CD4-positive, alpha-beta T cell treated with Interleukin-6 at 100 ng/mL for 8 hours (primary cell): ENCODE measurements at places on chromosomes 5 and 9.

DNA sequence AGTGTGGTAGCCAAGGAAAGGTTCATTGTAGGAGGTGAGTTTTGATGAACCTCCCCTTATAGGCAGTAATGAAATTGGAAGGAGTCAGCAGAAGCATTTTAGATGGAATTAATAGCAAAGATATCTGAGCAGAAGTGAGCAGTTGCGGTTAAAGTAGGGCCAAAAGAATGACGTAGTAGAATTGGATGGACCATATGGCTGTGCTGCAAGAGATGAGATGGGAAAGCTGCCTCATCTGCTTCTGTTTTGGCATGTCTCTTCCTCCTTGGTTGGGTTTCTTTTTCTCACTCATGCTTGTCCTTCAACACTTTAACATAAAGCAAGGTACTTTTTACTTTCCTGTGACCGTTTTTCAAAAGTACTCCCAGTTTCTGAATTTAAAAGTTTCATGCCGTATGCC, 55.8 kb downstream of the AQP7 start:
- no peak for DNase-seq

GRCh38 chr5:68446487-68446894, 230.9 kb downstream of the PIK3R1 start:
- no peak for DNase-seq

DNA sequence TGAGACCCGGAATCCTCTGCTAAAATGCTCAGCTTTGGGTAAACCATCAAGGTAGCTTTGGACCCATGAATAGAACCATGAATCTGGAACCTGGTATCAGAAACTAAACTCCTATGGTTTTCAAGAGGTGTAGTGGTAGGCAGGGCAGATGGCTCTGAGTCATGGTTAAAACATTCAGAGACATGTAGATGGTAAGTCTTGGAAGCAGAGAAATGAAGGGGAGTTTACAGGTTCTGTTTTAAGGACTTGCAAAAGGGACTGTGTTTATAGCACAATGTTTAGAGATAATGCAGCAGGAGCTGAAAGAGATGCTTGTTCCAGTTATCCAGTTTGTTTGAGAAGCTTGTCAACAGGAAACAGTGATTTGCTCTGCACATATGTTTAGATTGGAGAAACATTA, 36.0 kb upstream of the FBN2 start:
- no peak for DNase-seq

DNA sequence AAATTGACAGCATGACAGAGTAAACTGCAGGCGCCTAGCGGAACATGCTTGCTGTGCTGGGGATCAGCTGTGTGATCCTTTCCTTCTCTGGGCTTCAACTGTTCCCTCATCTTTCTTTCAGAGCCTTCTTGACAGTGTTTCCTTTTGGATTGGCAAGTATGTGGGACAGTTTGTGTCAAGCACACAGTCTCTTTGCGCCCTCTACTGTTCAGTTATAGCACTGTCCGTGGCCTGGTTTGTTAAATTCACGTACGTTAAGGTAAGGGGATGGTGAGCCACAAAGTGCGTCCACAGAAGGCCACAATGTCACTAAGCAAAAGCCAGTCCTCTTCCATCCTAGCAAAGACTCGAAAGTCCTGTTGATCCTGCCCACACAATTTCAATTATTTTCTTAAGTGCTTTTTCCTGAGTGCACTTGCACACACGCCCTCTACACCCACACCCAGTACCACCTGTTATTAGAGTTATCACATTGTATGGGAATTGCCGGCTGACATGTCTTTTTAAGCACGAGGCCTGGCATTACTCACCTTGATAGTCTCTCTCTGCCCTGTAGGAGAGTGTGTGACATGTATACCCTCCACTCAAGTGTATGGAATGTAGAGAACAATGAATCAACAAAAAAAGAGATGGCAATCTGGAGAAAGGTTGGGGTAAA, 22.5 kb upstream of the PTPN3 start:
- no peak for DNase-seq

GRCh38 chr5:109852371-109853155, 162.8 kb downstream of the MAN2A1 start:
- peak; percentile 19 for DNase-seq

DNA sequence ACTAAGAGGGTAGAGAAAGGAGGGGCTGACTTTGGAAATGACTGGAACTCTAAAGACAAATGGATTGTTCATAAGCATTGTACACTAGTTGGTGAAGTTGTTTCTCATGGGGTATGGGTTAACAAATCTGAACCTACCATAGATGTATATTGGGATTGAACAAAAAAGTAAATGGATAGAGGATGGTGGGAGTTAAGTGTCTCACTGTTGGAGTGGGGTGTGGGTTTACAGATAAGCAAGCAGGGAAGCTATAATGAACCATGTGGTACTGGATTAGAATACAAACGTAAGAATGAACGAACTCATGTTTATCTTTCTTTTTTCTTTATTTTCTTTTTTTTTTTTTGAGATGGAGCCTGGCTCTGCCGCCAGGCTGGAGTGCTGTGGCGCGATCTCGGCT, 17.8 kb downstream of the GNG10 start:
- no peak for DNase-seq

DNA sequence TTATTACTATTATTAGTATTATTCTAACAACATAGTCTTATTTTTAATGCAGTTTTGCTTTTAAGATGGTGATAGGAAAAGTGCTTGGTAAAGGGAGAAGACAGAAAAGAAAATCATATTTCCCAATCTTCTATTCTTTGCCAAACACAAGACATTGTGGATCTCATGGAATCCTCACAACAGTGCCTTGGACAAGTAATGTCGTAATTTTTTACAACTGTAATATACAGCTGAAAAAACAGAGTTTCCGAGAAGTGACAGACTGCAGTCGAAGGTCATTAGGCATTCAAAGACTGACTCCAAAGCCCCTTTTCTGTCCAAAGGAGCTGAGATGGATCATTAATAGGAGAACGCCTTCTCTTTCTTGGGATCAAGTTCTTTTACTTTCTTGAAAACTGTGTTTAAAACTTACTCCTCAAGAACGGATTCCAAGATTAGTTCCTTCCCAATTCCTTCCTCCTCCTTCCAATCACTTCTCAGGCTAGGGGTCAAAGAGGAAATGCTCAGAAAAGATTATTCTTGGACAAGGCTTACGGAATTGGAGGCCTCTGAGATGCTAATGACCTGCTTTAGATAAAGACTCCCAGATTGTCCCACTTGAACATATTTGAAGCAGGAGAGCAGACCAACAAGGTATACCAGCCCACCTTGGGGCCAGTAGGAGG, 24.3 kb upstream of the TRIM32 start:
- no peak for DNase-seq

- no peak for DNase-seq
These were observed 7.6 kb upstream of the PRUNE2 start for GRCh38 chr9:76913467-76913866.

GRCh38 chr9:78029551-78030295, 1.9 kb downstream of the GNAQ start:
- DNase-seq = peak; percentile 36

- no peak for DNase-seq
These were observed 193.3 kb upstream of the SNX2 start for GRCh38 chr5:122581629-122582028.

DNA sequence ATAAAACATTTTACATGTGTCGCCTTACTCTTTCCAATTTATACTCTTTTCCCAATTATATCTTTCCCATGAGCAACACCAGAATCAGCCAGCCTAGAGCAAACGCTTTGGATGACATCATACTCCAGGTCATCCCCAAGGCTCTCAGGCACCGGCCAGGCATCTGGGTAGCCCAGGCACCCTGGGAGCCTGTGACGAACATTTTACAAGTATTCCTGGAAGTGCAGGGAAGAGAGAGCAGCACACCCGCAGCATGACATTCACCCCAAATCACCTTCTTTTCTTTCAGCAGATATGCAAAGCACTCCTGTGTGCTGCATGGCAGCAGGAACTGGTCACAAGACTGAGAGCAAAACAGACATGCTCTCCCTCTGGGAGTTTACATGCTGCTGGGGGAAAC, 75.7 kb upstream of the SMIM23 start:
- no peak for DNase-seq

- DNase-seq = no peak
These were observed 19.5 kb upstream of the NADK2 start for GRCh38 chr5:36261186-36261585.

GRCh38 chr9:88969646-88970373, 21.5 kb upstream of the S1PR3 start:
- DNase-seq = no peak

GRCh38 chr9:3699883-3700282, 174.1 kb upstream of the RFX3 start:
- DNase-seq = no peak

DNA sequence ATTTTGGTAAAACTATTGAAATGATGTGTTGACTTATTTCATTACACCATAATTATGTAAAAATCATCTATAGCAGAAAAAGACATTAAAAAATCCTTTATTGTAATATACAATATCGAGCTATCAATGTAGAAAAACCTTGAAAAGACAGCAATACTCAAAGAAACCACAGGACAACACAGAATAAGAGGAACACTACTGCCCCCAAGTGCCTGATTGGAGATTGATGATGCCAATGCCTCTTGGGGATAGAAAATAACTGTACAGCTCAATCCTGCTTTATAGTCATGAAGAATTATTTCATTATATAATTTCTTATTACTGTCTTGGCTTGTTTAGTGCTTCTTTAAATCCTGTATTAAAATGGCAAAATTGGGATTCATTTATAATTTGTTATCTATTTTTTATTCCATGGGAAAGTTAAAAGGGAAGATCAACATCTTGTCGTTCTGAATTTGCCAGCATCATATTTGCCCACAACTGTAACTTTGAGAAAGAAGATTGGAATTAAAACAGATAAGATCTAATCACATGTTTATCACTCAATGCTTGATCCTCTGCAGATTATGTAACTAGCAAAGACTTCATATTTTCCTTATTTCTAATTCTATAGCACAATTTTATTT, 337.5 kb downstream of the CDH9 start:
- DNase-seq = no peak

DNA sequence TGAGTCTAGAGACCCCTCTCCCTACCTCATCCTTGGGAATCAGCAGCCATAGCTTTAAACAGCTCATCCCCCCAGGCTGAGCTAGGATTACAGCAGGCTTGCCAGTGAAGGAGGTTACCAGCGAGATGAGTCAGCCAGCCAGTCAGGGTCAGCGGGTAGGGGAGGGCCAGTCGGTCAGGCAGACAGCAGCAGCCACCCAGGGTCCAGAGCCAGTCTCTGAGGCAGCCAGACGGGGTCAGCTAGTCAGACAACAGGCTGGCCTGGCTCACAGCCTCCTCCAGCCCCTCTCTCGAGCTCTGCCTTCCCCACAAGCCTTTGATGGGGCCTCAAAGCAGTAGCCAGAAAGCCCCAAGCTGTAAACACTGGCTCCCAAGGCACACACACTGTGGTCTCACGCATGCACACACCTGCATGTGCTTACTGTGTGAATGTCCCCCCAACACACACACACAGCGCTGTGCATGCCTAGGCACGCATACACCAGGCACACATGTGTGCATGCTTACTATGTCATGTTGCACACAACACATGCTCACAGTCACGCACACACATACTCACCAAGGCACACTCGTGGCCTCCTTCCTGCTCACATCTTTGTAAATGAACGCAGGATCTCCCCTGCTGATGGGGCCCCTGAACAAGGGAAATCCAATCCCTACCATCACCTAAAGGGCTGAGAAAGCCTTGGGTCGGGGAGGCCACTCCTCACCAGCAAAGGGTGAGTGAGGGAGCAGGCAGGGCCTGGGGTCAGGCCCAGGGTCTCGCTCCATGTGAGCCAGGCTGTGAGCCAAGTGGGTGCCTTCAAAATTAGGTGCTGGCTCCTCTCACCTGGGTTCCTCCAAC, 28.2 kb upstream of the CPLX2 start:
- DNase-seq = no peak

- DNase-seq = no peak
These were observed 239.6 kb downstream of the MAN2A1 start for GRCh38 chr5:109929376-109929775.

DNA sequence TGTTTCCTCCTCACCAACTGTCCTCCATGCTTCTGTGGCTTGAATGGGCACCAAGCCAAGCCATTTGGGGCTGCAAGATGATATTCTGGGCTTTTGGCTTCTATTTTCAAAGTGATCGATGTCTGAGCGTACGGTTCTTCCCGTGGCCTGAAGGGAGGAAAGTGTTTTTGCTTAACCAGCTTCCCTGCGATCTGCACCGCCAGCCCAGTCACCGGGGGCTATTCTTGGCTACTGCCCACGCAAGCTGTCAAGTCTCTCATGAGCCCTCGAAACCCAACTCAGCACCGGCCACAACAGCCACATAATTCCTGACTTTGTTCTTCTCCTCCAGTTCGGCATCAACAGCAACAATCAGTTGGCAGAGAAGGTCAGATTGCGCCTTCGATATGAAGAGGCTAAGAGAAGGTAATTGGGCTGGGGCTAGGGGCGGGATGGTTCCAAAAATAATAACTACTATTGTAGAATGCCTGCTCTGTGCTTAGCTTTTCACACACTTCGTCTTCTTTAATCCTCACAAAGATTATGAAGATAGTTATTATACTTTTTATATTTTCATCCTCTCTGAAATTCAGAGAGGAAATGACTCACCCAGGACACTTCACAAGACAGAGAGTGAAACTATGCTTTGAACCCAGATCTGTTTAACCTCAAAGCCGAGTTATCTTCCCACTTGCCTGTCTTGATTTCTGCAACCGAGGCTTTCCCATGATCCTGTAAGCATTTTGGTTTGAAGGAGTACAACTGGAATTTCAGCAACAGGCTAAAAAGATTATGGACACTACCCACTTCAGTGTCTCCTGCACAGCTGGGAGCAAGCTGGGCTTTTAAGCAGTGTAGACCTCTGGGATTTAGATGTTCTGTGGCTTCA, 76.4 kb upstream of the RARS1 start:
- DNase-seq = peak; percentile 20

DNA sequence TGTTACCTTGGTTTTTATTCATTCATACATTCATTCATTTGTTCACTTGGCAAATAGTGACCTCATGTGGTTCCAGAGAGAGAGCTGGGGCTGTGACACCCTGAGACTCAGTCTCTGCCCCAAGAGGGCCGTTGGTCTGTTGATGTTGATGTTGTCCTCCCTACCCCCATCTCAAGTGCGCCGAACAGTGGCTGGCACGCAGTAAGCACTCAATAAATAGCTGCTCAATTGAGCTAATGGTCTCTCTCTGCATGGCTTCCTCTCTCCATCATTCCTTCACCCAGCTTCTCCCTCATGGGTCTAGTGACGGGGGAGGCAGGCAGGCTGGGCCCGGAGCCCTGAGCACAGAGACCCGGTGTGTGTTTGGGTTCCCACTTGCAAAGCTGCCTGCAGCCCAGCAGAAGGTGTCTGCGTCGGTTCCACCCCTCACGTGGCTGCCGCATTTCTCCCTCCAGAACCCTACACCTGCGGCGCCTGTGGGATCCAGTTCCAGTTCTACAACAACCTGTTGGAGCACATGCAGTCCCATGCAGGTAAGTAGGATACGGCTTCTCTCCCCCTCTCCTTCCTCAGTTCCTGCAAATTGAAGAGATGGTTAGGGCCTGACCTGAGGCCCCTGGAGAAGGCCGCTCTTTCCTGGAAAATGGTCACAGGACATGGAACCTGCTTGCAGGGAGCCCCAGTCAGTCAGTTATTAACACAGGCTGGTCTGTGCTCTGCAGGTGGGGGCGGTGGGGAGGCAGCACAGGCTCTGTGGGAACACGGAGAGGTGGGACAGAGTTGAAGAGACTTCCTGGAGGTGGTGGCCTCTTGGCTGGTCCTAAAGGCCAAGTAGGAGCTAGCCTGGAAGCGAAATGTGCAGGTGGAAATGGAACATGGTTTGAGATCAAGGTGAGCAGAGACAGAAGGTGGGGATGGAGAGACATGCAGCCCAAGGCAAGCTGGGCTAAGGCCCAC, 42.0 kb downstream of the AMBP start:
- DNase-seq = no peak
